ENCODE measurements at places on chromosomes 2 and 18.
A peak's percentile ranks its signal among the peaks of the same experiment; 100 is the strongest.

DNA sequence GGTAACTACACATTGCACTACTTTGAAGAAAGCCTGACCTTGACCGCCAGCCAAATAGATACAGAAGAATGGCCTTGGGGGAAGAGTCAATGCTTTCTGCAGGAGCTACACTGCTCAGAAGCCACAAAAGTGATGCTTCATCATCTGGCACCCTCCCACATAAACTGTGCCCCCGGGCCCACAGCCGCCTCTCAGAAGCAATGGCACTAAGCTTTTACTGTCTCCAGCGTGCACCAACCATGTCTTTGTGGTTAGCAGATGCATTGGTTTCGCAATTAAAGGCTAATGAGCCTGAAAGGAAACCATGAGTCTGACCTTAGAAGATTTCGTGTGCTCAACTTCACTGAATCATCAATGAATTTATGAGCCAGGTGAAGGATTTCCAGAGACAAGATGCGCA, 209.4 kb upstream of the TRIB2 start:
- no peak for DNase-seq

DNA sequence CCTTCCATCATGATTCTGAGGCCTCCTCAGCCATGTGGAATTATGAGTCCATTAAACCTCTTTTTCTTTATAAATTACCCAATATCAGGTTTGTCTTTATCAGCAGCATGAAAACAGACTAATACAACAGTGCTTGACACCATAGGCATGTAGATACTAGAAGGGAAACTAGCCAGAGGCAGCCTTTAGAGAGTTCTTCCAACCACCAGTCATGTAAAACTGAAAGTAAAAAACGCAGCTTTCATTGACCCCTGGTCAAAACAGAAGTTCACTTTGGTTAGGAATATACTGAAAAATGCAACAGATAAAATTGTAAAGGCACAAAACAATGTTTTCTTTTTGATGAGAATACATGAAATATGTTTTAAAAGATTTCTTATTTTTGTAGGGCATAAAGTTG, 122.8 kb upstream of the L3MBTL4 start:
- no peak for DNase-seq

DNA sequence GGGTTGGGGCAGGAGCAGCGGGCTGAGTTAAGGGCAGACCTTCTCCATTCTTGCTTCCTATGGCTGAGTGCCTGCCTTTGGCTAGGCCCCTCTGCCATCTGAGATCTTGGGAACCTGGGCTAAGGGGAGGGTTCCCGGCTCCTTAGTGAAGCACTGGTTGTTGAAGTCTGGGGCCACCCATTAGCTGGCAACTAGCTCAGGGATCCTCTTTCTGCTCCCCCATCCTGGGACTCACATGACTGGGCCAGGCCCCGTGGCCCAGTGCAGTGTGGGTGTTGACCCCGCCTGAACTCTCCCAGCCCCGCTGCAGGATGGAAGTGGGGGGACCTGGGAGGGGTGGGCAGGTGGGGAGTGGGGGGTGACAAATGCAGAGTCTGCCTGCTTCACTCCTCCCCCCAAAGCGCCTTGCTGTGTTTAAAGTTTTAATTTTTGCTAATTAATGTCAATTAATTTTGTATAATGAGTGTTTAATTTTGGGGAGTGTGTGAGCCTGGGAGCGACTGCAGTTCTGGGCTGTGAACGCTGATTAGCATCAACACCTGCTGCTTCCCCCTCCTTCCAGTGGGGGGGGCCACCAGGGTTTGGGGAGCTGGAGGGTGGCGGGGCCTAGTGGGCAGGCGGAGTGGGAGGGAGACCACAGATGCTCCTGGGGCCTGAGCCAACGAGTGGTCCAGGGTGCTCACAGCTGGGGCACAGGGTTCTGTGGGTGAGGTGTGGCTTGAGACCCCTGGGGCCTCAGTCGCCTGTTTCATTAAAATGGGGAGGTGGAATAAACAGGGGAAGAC, 55.2 kb downstream of the EMX1 start:
- no peak for DNase-seq

- DNase-seq: no peak
These were observed 1.3 kb downstream of the PKP4 start for GRCh38 chr2:158457826-158458616.

GRCh38 chr18:35616664-35617423, 35.3 kb downstream of the GALNT1 start:
- peak; percentile 81 for DNase-seq

GRCh38 chr2:160674146-160674750, 180.6 kb upstream of the RBMS1 start:
- no peak for DNase-seq

DNA sequence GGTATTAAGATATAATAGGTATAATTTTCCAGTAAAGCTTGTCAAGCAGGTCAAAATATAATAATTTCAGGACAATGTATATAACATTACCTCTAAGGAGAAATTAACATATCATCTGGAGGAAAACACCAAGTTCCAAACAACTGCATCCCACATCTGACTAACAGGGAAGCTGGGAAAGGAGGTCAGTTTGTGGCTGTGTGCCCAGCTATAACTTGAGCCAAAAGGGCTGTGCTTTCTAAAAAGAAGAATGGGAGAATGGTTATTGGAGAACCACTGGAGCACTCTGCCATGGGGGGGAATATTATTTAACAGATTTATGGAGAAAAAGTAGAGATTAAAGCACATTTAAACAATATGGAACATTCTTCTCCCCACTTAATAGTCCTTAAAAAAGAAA, 390.6 kb upstream of the PKDCC start:
- DNase-seq: no peak

DNA sequence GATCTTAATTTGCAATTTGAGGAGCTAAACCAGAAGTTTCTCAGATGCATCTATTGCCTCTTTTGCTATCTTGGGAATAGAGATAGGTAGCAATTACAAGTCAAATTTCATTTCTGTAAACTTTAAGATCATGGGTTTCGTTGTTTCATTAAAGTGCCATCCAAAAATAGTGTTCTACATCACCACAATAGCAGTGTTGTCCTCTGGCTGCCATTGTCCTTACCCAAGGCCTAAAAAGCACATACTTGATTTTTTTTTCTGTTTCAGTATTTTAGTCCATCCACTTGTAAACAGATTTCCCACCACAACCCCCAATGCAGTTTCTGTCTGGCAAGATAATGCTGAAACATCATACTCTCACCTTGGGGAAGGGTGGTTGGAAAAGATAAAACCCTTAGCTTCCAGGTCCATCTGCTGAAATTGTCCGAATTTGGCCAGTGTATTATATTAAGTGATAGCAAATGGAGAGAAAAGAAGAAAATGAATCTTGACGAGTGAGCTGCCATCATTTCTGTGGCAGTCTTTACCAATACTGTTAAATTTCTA, 136.2 kb downstream of the LCLAT1 start:
- DNase-seq: no peak

DNA sequence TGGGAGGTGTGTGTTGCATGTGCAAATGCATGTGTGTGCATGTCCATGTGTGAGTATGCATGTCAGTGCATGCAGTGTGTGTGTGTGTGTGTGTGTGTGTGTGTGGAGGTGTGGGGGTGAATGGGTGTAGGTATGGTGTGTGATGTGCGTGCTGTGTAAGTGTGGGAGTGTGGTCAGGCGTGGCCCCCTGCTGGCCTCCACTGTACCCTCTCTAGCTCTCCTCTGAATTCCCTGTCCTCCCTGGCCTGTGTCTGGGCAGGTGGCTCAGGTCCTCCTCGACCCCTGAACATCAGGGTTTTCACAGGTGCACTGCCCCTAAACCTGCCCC, 230.2 kb downstream of the CELF4 start:
- DNase-seq: no peak

GRCh38 chr2:168490015-168490874, 34.2 kb downstream of the CERS6 start:
- DNase-seq: no peak

DNA sequence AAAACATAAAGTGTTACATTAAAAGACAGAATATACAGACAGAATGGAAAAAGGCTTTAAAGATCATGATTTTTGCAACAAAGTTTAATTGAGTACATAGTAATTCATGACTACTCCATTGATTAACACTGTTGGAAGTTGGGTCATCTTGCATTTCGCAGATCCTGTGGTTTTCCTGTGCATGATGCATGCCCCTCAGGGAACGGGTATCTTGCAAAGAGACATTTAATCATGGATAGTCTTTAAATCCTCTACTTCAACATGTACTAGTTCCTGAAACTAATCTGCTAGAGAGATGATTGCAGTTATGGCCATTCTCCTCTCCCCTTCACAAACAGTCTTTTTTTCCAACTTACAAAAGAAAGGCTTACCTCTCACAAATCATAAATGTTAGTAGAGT, 155.6 kb upstream of the DSEL start:
- DNase-seq: no peak

DNA sequence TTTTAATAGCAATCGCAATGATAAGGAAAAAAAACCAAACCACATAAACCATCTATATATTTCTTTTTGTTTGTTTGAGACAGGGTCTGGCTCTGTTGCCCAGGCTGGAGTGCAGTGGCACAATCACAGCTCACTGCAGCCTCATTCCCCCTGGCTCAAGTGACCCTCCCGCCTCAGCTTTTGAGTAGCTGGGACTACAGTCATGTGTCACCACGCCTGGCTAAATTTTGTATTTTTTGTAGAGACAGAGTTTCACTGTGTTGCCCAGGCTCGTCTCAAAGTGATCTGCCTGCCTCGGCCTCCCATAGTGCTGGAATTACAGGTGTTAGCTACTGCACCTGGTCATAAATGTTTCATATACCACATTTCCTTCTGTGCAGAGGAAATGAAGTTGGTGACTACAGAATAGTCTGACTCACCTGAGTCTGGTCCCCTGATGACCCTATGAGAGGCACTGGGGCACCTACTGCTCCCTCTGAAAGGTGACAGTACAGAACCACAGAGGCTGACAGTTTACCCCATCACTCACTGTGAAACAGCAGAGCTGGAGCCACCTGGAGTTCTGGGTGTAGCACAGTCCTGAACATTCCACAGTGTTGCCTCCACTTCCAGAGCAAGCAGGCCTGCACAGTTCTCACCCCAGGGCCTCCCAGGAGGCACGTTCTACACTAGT, 183.7 kb upstream of the PXDN start:
- DNase-seq: no peak

DNA sequence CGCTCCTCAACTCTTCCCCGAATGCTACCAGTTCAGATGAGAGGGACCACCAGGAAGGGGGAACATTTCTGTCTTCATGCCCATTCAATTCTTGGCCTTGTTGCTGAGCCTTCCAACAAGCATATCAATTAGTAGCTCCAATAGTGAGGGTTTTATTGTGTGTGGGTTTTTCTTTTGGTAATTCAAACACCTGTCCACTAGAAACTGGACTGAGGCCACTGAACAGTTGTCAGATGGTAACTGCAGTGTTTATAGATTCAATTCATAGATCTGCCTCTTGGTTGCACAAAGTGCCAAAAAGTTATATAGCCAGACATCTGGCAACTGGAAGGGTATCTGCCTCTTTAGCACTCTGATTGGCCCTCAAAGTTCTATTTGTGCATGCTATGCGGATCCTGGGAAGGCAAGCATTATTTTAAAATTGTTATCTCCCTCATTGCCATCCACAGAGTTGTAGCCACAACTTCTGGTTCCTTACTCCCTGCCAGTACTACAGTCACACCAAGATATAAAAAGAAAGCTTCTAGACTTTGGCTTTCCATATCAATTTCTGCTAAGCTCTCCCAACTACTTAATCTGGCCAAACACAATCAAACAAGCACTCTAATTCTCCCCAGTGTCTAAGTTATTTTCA, 83.3 kb upstream of the ZNF521 start:
- no peak for DNase-seq

DNA sequence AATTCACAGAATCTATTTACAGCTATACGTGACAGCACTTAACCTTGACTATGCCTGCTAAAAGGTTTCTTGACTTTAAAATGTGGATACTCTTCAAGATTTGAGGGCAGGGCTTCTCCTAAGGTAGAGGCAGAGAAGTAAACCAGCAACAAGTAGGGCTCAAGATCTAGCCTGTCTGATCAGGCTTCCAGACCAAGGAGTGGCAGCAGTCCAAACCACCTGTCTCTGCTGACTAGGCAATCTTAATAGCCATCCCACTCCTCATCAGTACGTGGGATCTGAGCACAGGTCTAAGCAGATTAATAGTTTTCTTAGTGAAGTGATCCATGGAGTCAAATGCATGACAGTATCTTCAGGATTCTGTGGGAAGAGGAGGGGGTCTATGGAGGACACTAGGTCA, 100.4 kb downstream of the GPD2 start:
- no peak for DNase-seq

DNA sequence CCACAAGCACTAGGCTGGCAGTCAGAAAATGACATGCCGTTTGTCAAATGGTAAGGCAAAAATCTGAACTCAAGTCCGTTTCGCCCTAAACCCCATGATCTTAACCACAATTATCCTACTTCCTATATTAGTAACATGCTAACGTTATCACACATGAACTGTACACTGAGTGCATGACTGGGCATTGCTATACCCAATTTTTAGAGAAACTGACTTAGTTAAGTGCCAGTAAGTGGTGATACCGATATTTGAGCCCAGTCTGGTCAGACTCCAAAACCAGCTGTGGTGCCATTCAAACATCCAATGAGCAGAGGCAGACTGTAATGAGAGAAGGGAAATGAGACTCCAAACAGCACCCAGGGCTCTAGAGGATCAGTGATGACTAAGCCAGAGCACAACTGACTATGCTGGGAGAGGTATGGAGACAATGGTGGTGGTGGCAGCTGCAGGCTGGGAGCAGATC, 311.7 kb upstream of the PKDCC start:
- no peak for DNase-seq

DNA sequence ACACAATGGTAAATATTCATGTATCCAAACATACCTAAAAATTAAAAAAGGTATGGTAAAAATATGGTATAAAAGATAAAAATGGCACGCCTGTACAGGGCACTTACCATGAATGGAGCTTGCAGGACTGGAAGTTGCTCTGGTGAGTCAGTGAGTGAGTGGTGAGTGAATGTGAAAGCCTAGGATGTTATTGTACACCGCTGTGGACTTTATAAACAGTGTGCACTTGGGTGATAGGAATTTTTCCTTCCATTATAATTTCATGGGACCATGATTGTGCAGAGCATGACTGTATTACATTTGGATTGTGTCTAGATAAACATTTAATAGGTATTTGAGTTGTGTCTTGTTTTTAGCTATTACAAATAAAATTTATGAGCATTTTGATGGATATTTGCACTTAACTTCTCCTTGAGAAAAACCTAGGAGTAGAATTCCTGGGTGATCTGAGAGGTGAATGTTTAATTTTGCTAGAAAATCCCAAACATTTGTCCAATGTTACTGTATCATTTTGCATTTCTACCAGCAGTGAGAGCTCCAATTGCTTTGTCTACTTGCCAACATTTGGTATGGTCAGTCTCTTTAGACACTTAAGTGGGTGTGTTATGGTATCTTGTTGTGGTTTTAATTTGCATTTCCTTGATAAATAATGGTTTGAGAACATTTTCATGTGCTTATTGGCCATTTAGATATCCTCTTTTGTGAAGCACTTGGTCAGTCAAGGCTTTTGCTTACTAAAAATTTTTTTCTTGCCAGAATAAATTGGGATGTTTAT, 81.7 kb downstream of the BCL2L11 start:
- DNase-seq: no peak

DNA sequence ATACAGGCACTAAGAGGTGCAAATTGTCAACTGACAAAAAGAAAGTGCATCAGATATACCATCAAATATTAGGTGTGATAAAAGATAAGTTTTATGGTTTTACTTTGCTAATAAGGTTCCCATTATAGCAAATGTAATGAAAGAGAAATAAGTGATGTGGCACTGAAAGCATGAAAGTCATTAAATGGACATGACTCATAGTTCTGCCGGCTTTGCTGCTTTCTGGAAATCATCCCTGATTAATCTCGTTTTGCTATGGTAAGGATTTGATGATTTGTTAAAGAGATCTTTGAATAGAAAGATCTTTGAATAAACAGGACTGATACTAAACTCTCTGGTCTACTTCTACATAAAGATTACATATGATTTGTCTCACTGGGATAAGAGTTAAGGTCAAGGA, 72.7 kb downstream of the CLIP4 start:
- DNase-seq: no peak
